SHP77 treated with DMSO at 0.1 percent for 48 hours (cell line): ENCODE measurements at places on chromosomes 5 and 9.

DNA sequence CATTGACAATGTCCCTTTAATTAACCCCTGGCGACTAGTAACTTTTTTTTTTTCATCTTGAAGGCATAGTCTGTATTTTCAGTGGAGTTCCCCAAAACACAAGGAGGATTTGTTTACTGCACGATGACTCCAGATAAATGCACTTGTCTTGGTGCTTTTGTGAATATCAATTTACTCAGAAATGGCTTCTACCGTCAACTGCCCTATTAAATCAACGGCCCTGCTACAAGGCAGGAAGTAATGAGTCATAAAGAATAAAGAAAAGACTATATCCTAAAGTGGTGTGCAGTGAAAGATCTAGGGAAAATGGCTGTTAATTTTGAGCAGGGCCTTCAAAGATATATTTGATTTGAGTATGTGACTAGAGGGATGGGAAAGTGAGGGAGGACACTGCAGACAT, 388.3 kb upstream of the CHD1 start:
- no peak for DNase-seq

- DNase-seq, result peak; percentile 22
These were observed 117.4 kb upstream of the RORB start for GRCh38 chr9:74379718-74380117.

- DNase-seq, result no peak
These were observed 19.0 kb upstream of the GGTA1 start for GRCh38 chr9:121518634-121519033.

GRCh38 chr5:110716247-110717245, 9.9 kb downstream of the TMEM232 start:
- DNase-seq, result no peak

DNA sequence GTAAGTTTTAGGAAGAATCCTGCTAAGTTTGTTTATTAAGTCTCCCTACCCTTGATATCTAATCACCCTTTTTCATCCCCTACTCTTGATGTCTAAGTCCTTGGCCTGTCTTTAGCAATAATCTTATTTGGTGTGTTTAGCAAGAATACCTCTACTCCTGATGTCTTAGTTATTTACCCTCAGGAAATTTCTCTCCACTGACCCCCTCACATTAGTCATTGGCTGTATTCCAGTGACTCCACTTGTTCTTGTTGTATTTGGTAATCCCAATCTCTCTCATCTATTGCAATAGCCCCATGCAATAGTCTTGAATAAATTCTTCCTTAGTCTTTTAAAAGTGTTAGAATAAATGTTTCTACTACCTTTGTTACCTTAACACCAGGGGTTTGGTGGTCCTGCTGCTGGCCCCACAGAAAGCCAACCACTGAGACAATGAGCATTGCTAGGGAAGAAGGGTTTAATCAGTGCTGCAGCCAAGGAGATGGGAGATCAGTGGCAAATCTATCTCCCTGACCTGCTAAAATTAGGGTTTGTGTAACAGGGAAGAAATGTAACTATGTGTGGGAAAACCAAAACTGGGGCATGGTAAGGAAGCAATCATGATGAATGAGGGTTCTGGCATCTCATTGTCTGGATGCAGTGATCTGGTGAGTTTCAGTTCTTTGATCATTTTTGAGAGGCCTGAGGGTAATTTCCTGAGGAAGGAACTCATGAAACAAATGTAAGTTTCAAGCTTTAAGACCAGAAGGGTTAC, 236.4 kb upstream of the DAB2 start:
- no peak for DNase-seq
